ENCODE measurements at places on chromosomes 2 and 18. TPM values are rescaled to one million over a fixed set of nuclear protein-coding genes. Genes with fewer than 3 reads are reported as not detected.
A peak's percentile ranks its signal among the peaks of the same experiment; 100 is the strongest.

DNA sequence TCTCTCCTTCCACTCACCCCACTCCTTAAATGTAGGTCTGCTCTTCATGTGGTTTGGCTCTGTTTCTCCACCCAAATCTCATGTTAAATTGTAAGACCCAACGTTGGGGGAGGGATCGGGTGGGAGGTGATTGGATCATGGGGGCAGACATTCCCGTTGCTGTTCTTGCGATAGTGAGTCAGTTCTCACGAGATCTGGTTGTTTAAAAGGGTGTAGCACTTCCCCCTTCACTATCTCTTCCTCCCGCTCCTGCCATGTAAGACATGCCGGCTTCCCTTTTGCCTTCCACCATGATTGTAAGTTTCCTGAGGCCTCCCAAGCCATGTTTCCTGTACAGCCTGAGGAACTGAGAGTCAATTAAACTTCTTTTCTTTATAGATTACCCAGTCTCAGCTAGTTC, 1044.5 kb upstream of the POU3F3 start:
- no peak for DNase-seq

DNA sequence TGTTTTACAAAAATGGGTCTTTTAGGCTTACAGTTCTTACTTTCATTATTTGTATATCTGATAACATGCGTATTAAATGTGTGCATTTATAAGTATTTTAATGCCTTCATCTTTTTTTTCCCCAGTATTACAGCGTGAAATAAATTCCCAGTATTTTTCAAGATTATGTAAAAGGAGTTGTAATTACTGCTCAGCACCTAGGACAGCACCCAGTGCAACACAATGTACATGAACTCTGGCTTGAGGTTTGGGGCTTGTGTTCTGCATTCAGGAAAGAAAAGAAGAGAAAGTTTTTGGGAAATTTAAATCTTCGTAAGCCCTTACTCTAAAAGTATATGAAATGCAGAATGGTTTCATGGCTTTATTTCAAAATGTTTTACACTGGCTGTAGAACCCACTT, 16.7 kb downstream of the ZNF638 start:
- DNase-seq: peak; percentile 31

DNA sequence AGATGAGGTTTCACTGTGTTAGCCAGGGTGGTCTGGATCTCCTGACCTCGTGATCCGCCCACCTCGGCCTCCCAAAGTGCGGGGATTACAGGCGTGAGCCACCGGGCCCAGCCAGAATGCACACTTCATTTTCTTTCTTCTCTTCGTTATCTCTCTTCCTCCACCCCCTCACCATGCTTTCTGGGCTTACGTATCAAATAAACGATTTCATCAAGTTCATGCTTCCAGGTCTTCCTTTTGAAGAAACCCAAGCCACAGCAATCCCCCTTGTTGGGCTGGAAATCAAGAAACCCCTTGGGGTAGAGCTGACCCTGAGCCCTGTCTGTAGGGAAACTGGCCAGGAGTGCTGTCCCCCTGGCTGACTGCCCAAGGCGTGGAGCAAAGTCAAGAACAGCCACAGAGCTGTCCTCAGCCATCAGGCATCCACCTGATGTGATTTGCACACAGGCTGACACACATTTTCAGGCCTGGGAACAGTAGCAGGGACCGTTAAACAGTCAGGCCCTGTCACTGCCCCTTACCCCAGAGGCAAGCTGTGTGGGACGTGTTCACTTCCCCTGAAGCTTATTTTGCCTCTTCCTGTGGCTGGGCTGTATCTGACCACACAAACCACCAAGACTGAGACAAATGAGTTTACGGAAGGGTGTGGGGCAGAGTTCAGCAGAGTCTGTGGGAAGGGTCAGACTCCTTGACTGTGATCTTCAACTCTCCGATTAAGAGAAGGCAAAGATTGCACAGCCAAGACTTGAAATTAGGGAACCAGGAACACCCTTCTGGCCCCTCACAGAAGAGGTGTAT, 15.1 kb upstream of the NMUR1 start:
- DNase-seq: peak; percentile 88

DNA sequence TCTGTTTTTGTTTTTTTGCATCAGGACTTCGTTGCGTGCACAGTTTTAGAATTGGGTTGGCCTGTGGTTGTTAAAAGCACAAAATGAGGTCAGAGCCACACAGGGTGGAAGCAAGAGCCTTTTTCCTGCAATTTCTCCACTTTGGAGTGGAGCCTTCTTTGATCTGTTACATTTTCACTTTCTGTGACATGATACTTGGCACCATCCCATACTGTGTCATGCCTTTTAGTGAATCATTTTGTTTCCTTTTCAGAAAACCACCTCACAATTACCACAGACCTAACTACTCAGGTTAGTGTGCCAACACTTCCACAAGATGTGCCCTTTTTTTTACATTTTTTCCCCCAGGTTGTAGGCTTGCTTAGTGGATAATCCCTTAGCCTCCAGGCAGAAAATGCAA, 32.5 kb downstream of the MERTK start:
- no peak for DNase-seq

GRCh38 chr2:33859811-33860461, 260.8 kb upstream of the FAM98A start:
- DNase-seq: no peak

DNA sequence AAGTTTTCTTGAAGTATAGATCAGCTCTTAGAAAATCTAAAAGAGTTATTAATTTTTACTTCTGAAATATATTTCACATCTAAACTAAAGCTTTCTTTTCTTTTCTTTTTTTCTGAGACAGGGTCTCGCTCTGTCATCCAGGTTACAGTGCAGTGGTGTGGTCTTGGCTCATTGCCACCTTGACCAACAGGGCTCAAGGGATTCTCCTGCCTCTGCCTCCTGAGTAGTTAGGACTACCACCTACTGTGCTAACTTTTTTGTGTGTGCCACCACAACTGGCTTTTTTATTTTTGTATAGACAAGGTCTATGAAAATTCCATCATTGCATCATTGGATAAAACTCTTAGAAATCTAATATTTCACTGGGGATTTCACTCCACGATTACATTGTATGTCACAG, 10.0 kb upstream of the ALPG start:
- DNase-seq: no peak

DNA sequence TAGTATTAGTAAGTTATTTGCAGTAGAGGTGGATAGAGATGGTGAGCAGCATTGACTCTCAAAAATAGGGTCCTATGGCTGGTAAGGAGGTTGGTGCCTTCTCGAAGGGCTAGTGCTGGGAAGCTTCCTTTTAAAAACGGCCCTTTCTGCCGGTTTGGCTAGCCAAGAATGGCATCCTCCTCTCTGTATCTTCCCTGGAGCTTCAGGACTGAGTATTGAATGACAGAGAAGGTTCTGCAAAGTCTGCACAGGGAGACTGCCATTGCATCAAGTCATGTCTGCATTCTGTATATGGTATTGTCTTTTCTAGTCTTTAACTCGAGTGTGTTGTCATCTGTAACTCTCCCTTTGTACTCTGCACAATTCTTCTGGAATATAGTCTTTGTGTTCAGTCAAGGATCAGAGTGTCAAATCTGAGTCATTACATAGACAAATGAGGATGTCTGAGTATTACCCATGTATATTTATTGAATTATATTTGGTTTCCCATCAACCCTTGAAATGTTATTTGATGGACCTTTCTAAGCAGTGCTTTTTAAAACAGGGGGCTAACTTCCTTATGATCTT, 1.1 kb downstream of the LDLRAD4 start:
- no peak for DNase-seq

GRCh38 chr2:100588071-100588786, 25.4 kb downstream of the PDCL3 start:
- peak; percentile 47 for DNase-seq

GRCh38 chr2:103667335-103667884, 905.6 kb downstream of the TMEM182 start:
- no peak for DNase-seq

DNA sequence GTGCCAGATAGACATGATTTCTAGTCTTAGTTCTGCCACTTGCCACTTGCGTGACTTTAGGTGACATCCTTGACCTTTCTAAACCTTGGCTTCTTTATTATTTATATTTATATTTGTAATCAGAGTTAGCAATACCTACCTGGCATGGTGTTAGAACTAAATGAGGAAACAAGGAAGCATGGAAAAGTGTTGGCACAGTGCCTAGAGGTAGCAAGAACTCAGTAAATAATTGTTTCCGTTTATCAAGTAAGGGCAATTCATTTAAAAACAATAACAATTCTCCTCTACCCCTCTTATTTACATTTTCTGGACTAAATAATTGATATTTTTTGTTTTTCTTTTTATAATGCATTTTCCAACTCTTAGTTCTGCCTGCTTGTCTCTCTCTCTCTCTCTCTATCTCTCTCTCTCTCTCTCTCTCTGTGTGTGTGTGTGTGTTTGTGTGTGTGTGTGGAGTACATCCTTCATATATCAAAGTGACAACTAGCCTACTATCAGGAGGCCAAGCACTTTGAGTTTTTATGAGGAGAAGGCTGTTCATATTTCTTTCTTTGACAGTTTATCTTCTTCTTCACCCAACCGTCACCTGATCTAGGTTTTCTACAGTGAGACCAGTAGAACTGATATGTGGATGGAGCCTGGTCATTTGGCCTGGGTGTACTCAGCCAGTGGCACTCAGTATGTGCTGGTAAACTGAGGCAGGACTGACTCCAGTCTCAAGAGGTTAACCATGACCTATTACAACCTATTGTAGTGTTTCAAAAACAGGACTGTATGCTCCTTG, 134.5 kb downstream of the LRRTM1 start:
- DNase-seq: no peak

DNA sequence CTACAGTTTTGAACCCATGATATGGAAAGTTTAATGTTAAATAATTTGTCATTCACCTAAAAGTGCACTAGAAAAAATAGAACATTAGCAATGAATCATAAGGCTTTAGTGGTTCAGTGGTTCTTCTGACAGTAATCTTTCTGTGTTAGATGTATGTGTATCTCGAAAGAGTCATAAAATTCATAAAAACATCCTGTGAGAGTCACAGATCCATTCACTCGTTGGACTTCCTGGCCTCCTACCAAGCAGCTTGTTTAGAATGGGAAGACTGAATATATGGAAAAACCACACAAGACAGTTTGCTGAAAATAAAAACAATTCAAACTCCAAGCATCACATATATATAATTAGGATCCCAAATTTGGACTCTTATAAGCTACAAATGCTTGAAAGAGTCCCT, 34.8 kb downstream of the ADNP2 start:
- no peak for DNase-seq

- peak; percentile 27 for DNase-seq
These were observed 389.7 kb downstream of the TXNL1 start for GRCh38 chr18:56248610-56249235.

GRCh38 chr18:64919971-64920570, 771.2 kb upstream of the LINC00305 start:
- no peak for DNase-seq

The TUBA3E gene
- total RNA-seq: not detected

DNA sequence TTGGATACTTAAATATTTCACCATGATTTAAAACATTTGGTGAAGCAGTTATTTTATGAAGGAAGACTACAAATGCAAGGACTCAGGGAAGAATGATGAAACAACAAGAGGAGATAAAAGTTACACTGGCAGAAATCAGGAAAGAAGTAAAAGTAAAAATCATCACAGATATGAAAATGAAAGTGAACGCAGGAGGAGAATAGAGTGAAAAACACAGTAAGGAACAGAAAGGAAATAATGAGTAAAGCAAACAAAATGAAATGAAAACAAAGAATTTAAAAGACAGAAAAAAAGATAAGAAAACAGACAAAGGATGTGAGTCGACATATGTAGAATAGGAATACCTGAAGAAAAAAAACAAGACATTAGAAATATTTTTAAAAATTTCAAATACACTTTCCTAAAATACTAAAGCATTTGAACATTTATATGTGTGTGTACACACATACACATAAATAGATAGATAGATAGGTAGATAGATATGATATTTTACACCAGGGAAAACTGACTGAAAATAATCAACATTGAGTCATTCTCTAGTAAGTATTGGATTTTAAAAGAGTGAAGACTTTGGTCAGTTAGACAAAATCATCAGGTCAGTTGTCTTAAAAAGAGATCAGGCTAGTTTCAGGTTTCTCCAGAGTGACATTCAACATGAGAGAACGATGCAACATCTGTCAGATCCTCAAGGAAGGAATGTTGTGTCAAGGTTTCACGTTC, 12.1 kb upstream of the KDSR start:
- DNase-seq: no peak

DNA sequence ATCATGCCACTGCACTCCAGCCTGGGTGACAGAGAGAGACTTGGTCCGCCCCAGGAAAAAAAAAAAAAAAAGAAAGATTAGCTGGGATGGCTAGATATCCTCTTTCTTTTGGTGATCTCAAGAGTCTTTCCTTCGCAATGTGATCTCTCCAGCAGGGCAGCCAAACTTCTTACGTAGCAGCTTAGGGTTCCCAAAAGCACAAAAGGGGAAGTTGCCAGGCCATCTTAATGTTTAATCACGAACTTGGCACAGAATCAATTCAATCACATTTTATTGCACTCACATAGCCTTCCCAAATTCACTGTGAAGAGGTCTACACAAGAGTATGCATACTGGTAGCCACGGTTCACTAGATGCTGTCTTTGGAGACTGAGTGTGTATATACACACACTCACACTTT, 53.1 kb downstream of the VIL1 start:
- DNase-seq: no peak

DNA sequence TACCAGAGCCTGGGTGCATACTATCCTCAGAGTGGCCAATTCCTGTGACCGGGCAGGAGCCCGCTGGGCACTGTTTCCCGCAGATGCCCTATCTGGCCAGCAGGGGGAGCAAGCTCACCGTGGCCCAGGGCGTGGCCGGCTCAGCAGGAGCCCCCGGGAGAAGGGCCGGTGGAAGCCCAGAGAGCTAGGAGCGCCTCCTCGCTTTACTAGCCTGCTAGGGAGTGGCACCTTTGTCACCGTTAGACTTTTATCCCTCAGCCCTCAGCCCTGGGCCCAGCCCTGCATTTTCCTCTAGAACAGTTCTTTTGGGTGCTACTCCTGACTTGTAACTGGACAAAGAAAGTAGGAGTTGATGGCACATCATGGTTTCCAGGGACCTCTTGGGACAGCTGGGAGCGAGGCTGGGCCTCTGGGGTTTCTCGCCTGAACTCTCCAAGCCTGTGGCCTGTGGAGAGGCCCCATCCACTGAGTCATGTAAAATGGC, 24.0 kb downstream of the TMEM177 start:
- DNase-seq: peak; percentile 76

The PIGN gene
- 27.9 TPM for total RNA-seq

- no peak for DNase-seq
These were observed 55.7 kb downstream of the SNORC start for GRCh38 chr2:232925821-232926156.

- peak; percentile 26 for DNase-seq
These were observed 611 bp downstream of the TCF7L1 start for GRCh38 chr2:85133751-85134254.

GRCh38 chr2:208371634-208371935, 35.0 kb upstream of the PTH2R start:
- DNase-seq: no peak

The STAT4 gene
- total RNA-seq: 154 TPM

All from activated CD8-positive, alpha-beta T cell treated with anti-CD3 and anti-CD28 coated beads, Interleukin-2, amount 10 ng/mL, durations not matched to agents 7 days and 5 days (primary cell).